Umbilical cord (tissue), 2 donors: ENCODE measurements at places on chromosomes 12 and 14.

DNA sequence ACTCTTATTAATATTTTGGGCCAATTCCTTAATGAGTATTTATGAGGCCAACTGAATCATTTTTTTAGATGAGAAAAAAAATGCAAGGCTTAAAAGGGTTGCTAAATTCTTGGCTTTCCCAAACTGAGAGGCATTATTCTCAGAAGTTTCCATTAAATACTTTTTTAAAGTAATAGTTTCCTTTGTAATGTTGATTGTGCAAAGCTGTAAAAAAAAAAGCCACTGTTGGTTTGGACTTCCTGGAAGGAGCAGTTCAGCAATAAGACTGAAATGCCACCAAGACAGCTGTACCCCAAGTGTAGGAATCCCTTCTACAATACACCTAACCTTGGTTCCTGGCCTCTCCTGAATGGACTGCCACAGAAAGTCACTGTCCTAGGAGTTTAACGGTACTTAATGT lies 231.3 kb downstream of the MON2 start:
- no peak for DNase-seq

DNA sequence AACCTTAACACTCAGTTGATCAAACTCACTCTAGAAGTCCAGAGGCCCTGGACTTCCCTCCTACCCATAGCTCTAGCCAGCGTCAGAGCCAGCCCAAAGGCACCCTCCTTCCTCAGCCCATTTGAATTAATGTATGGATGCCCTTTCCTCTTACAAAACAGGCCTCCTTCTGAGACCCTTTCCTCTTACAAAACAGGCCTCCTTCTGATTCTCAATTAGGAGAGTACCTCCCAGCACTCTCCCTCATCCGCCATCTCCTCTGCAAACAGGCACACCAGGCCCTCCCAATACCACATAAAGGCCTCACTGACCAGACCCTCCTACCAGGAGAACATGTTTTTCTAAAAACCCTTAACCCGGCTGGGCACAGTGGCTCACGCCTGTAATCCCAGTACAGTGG lies 65.7 kb downstream of the MOK start:
- no peak for DNase-seq

DNA sequence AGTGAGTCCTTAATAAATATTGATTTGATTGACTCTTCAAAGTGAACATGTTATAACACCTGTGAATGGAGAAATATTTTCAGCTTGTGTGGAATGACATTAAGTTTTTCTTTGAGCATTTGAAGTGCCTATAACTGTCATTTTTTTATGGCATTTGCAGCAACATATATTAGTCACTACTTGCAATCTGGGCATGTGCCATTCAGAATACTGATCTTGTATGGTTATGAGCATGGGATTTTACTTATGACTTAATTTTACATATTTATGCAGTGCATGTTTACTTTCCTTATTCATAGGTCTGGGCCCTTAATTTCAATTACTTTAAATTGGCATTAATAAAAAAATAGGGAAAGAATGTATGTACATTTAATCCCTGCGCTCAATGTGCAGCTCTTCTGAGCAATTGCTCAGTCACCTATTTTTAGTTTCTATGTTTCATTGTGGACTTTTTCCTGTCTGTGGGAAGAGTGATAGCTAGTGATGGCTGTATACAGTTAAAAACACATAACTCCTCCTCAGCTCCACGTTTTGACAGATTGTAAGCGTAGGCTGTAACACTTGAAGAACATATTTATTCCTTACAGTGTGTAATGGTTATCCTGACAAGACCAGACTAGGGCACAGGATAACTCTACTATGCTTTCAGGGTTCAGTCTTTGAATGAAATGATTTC lies 339.6 kb downstream of the SNAPC1 start:
- DNase-seq, result no peak

- DNase-seq, result no peak
These were observed 36.3 kb downstream of the TPCN1 start for GRCh38 chr12:113257564-113257963.

GRCh38 chr12:5003025-5003666 lies 40.5 kb upstream of the KCNA5 start:
- DNase-seq, result peak; percentile 40

GRCh38 chr14:21997300-21997699 lies 323.7 kb upstream of the OR4E1 start:
- peak; percentile 54 for DNase-seq

- no peak for DNase-seq
These were observed 270.6 kb downstream of the TTC8 start for GRCh38 chr14:89095036-89095435.

GRCh38 chr14:94058674-94059138 lies 22.3 kb downstream of the DDX24 start:
- no peak for DNase-seq

GRCh38 chr12:57250956-57251355 lies at the start of gene STAC3:
STAC3 (minus strand) TSS chr12:57251187; CDS start chr12:57249636, 1,551 bp downstream.
- no peak for DNase-seq

- peak; percentile 30 for DNase-seq
These were observed 1.1 kb downstream of the INHBE start for GRCh38 chr12:57456145-57456700.

DNA sequence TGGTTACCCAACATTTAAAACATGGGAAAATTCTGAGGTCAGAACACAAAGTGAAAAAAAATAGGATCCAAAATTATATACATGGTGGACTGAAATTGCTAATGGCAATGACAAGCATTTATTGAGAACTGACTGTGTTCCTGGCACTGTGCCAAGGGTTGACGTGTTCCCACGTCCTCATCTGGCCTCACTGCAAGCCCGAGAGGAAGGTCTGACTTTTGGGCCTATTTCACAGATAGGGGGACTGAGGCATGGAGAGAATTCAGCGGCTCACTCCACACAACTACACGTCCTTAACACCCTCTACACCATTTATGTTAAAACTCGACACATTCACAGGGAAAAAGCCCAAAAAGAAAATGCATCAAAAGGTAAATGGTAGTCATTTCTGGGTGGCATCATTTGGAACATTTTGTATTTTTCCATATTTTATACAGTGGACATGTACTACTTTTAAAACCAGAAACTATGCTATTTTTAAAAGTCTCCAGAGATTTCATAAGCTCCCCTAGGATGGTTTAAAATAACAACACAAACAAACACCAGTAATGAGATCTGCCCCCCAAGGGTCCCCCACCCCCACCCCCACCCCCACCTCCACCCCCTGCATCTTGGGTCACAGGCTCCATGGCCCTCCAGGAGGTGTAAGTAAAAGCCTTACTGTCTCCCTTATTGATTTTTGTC lies 27.7 kb downstream of the CLMN start:
- DNase-seq, result no peak

DNA sequence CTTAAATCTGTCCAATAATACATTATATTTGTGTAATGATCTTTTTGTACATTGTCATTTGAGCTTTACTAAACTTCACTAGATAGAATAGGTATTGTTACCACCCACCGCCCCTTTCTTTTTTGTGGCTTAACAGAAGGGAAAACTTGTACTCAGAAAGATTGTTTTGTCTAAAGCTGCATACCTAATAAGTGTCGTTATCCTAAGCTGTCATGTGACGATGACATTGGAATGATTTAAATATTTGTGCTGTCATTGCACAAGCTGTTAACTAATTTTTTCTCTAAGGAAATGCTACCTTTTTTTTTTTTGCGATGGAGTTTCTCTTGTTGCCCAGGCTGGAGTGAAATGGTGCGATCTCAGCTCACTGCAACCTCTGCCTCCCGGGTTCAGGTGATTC lies 3.6 kb downstream of the DIP2B start:
- no peak for DNase-seq

- DNase-seq, result no peak
These were observed 242.6 kb downstream of the BTG1 start for GRCh38 chr12:91902860-91903683.

- DNase-seq, result peak; percentile 57
These were observed 1.2 kb downstream of the CDK2AP1 start for GRCh38 chr12:123270214-123271000.

- no peak for DNase-seq
These were observed 205.4 kb downstream of the EPS8 start for GRCh38 chr12:15583804-15584203.

DNA sequence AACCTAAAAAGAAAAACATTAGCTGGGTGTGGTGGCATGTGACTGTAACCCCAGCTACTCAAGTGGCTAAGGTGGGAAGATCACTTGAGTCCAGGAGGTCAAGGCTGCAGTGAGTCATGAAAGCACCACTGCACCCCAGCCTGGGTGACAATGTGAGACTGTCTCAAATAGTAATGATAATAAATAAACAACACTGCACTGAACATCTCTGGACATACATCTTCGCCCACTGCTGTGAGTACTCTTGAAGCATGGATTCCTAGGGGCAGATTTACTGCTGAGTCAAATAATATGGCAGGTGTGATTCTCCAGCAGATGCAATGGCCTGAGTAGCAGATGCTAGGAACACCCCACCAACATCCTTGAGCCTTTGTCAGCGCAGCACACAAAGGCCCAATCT lies 23.6 kb downstream of the ABCB9 start:
- DNase-seq, result no peak

DNA sequence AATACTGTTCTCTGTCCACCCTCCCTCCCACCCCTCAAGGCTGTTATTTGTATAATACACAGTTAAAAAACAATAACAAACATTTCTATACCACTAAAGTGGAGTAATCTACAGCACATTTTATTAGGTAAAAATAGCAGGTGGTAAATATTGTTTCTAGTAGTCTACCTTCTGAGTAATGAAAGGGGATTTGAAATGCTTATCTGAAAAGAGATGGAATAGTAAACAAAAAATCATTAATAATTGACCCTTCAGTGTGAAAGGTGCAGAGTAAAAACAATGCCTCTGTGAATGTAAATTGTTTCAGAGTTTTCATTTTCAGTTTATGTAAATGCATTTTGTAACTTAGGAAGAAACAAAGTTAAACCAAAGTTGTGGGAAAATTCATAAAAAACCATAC lies 321.2 kb downstream of the SLC16A7 start:
- DNase-seq, result no peak

DNA sequence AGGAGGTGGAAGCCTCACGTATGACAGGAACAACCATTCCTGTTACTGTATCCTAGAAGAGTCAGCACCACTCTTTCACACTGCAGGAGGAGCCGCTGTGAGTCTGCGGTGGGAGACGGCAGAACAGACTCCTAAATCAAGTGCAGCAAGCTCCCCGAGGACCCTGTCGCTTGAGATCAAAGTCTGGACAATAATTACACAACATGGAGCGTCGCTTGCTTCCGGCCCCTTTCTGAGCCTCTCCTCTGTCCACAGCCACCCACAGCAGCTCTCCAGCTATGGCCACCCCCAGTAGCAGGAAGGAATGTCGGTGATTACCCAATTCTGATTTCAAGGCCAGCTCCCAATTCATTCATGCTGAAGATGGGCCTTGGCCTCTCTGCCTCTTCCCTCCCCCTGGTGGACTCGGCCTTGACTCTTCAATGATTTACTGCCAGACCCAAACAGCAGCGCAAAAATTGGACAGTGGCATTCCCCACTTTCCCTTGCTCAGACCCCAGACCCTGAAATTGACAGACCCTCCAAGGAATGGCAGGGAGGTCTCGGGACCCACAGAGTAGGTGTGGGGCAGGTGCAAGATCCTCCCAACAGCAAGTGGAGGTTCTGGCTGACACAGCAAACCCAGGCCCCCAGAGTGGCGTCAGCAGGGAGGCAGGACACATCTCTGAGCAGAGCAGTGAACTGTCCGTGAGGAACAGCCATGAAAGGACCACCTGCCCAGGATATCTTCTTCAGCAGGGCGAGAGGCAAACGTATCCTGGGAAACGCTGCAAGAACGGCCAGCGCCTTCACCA lies 272.7 kb upstream of the DIO3 start:
- DNase-seq, result peak; percentile 38

- no peak for DNase-seq
These were observed 1.7 kb upstream of the PUS1 start for GRCh38 chr12:131927110-131928079.

GRCh38 chr12:14654842-14655241 lies 41.6 kb downstream of the GUCY2C start:
- DNase-seq, result no peak

GRCh38 chr14:50836515-50836914 lies 5.6 kb upstream of the NIN start:
- DNase-seq, result no peak

- no peak for DNase-seq
These were observed 30.9 kb downstream of the TDG start for GRCh38 chr12:103996595-103996994.

DNA sequence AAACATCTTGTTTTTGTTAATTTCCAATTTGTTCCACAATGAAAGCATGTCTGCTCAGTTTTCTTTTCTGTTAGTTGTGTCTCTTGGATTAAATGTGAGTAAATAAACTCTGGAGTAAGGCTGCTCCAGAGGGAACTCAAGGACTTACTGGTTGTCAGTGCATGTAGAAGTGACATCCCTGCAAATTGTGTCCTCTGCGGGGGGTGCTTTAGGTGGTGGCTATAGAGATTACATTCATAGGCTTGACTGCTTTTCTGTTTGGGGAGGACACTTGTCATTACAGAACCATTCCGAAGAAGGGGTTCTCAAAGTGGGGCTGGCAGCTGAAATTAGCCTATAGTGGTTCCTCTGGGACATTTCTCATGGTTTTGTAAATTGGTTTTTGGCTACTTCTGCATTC lies 8.8 kb downstream of the TMTC2 start:
- no peak for DNase-seq

- DNase-seq, result no peak
These were observed 602 bp downstream of the PMEL start for GRCh38 chr12:55965240-55965639.

DNA sequence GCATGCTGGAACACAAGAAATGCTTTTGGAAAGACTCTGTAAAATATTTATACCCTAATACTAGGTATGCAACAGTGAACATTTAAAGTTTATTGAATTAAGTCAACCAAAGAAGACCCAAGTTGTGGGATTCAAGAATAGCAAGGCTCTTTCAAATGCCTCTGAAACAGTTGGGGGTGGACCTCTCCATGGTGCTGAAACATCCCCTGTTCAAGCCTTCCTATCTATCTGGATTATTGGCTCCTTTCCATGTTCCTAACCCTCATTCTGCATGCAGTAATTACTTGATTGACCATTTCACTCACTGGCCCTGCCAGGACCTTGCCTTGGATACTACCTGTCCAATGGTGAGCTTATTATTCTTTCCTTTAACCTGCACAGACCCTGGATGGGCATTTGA lies 349.7 kb downstream of the NRXN3 start:
- DNase-seq, result peak; percentile 1

GRCh38 chr14:99361596-99362215 lies 89.7 kb upstream of the BCL11B start:
- no peak for DNase-seq

- DNase-seq, result no peak
These were observed 49.8 kb downstream of the FBXO33 start for GRCh38 chr14:39382463-39382862.

DNA sequence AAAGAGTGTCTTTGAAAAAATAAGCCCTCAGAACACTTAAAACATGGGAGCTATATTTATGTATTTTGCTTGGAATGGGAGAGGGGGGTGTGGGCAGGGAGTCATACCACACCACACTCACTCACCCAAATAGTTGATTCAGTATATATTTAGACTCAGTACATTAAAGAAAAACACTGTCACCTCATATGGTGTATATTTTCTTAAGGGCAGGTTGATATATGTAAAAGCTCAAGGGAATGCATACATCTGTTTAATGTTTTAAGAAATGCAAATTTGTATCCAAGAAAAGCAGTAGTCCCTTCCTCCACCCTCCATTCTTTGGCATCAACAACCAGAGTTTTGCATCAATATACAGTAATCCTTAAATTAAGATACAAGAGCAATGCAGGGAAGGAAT lies 1.4 kb downstream of the NFYB start:
- DNase-seq, result no peak

- no peak for DNase-seq
These were observed 889.3 kb downstream of the BCL11B start for GRCh38 chr14:98382662-98383061.

- DNase-seq, result no peak
These were observed 799 bp downstream of the THTPA start for GRCh38 chr14:23556700-23557440.
